HT1080 (cell line): ENCODE measurements at places on chromosomes 5 and 9.

DNA sequence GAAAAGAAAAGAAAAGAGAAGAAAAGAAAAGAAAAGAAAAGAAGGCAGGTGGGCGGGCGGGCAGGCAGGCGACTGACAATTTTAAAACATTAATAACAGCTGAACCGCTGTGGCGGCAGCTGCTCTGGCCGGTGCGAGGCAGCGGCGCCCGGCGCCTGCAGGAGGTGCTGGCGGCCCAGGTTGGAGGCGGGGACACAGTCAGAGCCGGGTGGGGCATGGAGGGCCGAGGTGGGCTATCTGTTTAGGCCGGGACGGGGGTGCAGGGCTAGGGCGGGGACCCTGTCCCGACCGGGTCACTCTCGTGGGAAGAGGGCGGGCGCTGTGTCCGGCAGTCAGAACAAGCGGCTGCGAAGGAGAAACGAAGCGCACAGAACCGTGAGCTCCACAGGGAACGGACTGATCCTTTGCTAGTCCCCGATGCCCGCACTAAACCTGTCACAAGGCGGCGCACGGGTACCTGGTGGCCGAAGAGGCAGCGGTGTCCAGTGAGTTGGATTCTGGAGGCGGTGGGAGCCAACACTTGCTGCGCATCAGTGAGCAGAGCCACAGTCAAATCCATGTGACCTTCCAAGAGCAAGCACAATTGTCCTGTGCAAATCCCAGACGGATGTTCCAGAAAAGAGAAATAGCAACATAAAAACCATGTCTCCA lies 13.6 kb upstream of the ALDOB start:
- peak; percentile 71 for DNase-seq

- peak; percentile 48 for DNase-seq
These were observed 67.2 kb upstream of the STC2 start for GRCh38 chr5:173395257-173395932.

DNA sequence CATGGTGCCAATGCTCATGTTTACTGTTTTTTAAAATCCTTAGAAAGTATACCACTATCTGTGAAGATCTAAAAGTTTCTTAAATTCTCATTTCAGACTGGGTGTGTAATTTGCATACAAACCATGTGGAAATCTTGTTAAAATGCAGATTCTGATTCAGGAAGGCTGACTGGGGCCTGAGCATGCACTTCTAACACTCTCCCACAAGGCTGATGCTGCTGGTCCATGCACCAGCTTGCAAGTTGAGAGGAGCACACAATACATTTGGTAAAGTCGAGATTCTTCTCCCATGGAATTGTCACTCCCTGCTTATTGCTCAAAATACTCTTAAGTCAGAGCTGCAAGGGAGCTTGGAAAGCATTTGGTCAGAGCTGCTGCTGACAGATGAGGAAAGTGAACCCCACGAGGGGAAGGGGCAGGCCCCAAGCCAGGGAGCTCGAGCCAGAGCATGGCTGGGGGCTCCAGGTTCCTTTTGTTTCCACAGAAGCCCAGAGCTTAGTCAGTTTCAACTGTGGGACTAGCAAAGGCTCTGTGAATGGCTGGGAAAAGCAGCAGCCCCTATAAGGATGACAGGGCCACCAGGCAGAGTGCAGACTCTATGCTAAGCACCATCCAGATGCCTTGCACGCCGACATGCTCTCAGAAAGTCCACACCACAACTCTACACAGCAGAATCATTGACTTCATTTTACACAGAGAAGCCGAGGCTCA lies 93.5 kb upstream of the HAND1 start:
- DNase-seq = no peak

DNA sequence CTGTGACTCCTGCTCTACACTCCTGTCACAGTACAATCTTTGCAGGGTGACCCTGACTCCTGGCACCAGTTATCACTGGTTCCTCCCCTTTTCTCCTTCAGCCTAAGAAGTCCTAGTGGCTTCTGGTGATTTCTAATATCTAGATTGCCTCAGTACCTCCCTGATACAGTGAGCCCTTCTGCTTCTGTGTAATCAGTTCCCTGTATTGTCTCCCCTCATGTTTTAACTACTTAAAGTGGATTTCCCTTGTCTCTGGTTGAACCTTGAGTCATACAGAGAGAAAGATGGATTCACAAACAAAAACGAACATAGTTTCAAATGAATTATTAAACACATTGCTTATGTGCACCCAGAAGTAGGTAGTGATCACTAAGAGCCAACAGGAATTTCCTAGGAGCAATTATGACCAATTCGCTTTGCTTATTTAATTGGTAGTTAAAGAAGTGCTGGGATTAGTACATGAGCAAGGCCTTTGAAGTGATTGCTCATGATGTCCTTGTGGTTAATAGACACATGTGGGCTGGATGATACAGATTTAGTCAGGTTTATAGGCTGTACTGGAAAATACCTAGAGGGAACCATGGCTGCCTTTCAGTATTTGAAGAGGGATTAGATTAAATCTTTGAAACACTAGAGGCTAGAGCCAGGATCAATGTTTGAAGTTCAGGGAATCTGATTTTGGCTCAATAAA lies 145.8 kb upstream of the MEF2C start:
- DNase-seq = peak; percentile 68
